ENCODE measurements at places on chromosomes 11 and 22.

GRCh38 chr22:29351042-29351441, 35.5 kb upstream of the RASL10A start:
- no peak for DNase-seq

- DNase-seq: peak; percentile 36
Observed at GRCh38 chr11:115008799-115009198, 330.5 kb downstream of the NXPE2 start.

DNA sequence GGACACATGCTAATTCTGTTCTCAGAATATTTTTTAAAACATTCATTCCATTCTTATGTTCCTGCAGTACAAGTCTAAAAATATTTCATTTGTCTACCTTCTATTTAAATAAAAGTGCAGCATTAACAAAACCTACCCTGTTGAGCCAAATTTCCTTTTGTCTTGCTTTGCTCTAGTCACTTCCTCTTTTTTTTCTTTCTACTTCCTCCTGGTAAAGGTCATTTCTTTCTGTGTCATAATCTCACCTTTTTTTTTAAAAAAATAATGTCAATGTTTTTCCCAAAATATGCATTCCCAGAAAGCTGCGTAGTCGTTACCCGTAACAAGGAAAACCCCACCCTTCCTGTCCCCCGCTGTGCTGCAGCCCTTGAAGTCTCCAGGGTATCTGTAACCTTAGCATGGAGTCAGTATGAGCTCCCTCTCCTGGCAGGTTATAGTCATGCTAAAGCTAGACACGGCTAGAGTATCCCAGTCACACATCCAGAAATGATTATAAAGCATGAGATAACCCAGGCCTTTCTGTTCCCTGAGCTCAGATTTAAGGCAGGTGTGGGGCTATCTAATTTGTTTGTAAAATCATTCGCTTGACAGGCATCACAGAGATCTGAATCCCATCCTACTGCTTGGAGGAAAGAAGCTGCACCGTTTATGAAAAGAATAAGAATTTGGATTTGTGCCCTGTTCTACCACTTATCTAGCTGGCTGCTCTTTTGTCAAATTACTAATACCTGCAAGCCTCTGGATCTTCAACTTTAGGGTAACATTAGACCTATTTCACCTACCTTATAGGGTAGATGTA, 51.1 kb upstream of the EED start:
- peak; percentile 100 for DNase-seq

DNA sequence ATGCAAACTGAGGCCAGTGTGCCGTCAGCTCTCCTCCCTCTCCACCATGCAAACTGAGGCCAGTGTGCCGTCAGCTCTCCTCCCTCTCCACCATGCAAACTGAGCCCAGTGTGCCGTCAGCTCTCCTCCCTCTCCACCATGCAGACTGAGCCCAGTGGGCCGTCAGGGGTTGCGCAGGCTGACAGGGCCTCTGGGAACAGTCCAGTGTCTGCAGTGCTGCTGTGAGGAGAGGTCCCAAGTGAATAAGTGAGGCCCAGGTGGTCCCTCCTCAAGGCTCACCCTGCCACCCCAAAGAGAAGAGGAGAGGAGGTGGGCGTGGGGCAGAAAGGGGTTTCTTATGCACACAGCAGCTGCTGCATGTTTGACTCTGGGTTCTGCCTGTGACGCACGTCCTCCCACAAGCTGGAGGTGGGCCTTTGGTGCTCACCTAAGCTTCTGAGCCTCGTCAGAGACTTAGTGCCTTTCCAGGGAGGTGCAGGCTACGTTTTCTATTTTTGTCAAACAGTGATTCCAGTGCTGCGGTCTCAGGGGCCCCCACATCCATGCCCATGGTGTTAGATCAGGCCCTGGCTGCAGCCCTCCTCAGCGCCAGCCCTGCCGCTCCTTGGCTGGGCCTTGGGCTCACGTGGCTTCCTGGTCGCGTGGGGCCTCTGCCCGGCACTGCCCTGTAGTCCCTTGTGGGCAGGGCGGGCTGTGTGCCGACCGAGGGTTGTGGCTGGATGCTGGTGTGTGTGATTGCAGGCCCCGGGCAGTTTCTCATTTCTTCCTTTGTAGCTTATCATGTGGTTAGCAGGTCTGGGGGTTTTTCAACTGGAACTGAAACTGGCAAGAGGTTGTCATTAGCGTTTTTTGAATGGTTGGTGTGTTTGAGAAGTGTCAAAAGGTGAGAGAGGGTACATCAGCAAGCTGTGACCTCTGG, 7.1 kb downstream of the TPCN2 start:
- no peak for DNase-seq

- DNase-seq: no peak
Observed at GRCh38 chr11:6530848-6531247, 33.8 kb downstream of the DNHD1 start.

DNA sequence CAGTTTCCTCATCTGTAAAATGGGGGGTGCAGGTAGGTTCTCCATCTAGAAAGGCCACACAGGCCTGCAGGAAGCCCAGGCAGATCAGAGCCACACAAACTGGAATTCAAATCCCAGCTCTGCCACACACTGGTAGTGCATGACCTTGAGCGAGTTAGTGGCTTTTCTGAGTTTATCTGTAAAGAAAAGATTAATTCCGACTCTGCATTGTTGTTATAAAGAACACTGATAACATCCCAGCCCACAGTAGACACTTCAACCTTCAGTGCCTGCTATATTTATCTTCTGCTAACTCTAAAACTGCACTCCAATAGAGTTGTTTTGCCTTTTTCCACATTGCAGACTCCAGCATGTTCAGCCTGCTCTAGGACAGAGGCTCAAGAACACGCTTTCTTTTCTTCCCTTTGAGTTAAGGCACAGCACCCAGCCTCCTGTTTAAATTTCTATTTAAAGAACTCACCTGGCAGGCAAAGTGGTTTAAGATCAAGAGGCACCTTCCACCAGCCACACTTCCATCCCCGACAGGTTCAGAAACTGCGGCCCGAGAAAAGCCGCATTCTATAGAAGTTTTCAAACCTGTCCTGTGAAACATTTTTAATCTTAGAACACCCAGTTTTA, 133.9 kb downstream of the PLEKHA7 start:
- DNase-seq: no peak

- DNase-seq: peak; percentile 95
Observed at GRCh38 chr11:126585774-126586491, 230.4 kb downstream of the ST3GAL4 start.

GRCh38 chr11:14095882-14096281, 133.4 kb downstream of the SPON1 start:
- DNase-seq: no peak

GRCh38 chr11:44608991-44609782, 43.7 kb downstream of the CD82 start:
- peak; percentile 78 for DNase-seq

DNA sequence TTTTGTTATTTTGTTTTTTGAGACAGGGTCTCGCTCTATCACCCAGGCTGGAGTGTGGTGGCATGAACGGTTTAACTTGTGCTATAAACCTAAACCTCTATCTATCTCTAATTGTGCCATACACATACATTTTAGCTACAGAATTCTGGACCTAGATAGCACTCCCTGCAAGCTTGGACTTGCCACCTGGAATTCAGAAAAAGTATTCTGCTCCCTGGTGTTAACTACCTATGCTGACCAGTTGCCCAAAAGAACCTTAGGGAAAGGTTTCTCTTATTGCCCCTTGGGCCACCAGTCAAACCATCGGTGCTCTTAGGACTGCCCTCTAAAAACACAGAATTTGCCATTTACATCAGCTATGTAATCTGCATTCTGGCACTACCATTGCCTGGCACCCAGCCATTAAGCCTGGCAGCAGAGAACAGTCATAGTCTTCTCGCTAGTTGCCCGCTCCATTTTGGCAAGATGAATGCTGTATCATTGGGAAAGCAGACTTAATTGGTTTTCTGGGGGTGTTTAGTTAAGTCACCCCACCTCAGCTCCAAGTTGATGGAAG, 55.3 kb downstream of the ETS1 start:
- no peak for DNase-seq

- peak; percentile 49 for DNase-seq
Observed at GRCh38 chr11:130330101-130330684, 15.5 kb upstream of the ZBTB44 start.
